Retina (tissue), 1 donor: ENCODE measurements at places on chromosomes 3 and 15.

DNA sequence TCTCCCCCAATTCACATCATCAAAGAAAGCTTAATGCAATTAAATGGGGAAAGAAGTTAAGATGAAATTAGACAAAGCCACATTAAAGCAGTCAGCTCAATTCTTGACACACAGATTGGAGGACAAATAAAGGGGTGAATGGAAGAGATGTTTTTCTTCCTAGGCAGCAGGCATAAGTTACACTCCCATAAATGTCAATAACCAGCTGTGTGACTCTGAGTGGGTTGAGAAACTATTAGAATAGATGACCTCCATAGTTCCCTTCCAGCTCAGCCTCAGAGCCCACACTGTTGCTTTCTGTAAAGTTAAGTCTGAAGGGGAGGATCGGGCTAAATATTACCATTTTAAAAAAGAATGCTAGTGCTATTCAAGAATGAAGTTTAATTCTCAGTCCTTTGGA lies 71.0 kb downstream of the THBS1 start:
- DNase-seq, result no peak

- no peak for DNase-seq
These were observed 244.7 kb upstream of the TBL1XR1 start for GRCh38 chr3:177441813-177442646.

- no peak for DNase-seq
These were observed 61.0 kb downstream of the ABTB1 start for GRCh38 chr3:127733781-127734180.

GRCh38 chr3:113194823-113195401 lies 16.4 kb upstream of the BOC start:
- DNase-seq, result no peak

- DNase-seq, result peak; percentile 75
These were observed 269.3 kb downstream of the ARPP21 start for GRCh38 chr3:35908366-35909232.

GRCh38 chr15:47405365-47406162 lies 311.7 kb upstream of the SEMA6D start:
- DNase-seq, result no peak
